ENCODE measurements at places on chromosomes 1 and 21.

GRCh38 chr1:36135330-36135667, 10.3 kb upstream of the COL8A2 start:
- DNase-seq = peak; percentile 49

DNA sequence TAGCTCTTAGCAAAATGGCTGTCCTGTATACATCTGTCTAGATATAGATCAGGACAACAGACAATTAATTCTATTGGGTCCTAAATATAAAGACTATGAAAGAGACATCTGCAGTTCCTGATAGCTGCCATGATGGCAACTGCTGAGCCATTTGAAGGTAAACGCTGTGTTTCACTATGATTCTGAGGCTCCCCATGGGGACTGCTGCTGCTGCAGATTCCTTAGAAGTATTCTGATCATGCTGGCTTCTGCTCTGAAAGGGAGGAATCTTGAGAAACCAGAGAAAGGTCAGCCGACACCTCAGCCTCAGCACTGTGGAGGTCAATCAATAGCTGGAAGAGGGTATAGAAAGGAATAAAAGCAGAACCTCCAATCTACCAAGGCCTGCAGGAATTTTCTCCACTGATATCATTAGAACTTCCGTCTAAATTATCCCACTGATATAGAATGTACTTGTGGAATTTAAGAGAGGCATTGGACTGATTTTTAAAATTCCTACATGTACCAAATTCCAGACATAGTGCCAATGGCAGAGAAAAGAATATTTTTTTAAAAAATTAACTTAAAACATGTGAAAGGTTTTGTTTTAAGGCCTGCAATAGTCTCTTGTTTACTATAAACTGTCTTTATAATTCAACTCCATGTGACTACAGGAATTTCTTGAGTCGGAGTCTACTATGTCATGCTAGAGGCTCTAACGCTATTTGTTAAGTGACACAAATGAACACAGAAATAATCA, 53.2 kb downstream of the DDAH1 start:
- DNase-seq = no peak

DNA sequence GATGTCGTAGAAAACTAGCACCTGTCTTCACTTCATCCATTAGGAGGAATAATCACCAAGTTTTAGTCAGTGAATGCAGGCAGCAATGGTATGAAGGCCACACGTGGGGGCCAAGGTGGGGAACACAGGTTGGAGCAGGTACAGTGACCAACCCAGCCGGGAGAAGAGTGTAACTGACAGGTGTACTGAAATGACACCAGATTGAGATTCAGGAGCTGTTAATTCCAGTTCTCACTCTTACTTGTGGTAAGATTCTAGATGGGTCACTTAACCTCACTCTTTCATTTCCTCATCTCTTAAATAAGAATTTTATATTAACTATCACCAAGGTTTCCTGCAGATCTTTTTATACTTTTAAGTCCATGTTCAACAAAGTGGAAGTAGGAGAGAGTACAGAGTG, 206.2 kb upstream of the PTBP2 start:
- no peak for DNase-seq

- DNase-seq = no peak
These were observed 35.0 kb downstream of the MTOR start for GRCh38 chr1:11227106-11228077.

- no peak for DNase-seq
These were observed 161.9 kb downstream of the ZBTB18 start for GRCh38 chr1:244212797-244213475.

GRCh38 chr1:197674286-197674685, 101.0 kb downstream of the DENND1B start:
- no peak for DNase-seq

- no peak for DNase-seq
These were observed 4.6 kb upstream of the KCNA2 start for GRCh38 chr1:110610696-110611286.

DNA sequence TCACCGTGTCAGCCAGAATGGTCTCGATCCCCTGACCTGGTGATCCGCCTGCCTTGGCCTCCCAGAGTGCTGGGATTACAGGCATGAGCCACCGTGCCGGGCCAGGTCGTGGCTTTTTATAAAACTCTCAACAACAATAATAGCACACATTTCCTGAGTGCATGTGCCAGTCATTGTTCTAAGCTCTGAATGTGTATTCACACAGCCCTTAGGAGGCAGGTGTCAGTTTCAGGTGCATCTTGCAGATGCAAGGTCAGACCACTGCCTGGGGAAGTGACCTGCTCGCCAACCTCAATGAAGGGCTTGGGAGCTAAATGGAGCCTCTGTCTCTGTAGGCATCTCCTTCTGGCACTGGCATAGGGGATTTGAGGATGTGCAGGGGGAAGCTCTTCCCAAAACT, 1.6 kb upstream of the LEFTY2 start:
- DNase-seq = no peak

GRCh38 chr1:1599935-1600860, at the start of gene FNDC10:
Gene FNDC10, minus strand, starts transcription at chr1:1600135. Its CDS starts 120 bp downstream, at chr1:1600015.
- no peak for DNase-seq

GRCh38 chr21:34715518-34715917, 46.7 kb downstream of the CLIC6 start:
- no peak for DNase-seq

DNA sequence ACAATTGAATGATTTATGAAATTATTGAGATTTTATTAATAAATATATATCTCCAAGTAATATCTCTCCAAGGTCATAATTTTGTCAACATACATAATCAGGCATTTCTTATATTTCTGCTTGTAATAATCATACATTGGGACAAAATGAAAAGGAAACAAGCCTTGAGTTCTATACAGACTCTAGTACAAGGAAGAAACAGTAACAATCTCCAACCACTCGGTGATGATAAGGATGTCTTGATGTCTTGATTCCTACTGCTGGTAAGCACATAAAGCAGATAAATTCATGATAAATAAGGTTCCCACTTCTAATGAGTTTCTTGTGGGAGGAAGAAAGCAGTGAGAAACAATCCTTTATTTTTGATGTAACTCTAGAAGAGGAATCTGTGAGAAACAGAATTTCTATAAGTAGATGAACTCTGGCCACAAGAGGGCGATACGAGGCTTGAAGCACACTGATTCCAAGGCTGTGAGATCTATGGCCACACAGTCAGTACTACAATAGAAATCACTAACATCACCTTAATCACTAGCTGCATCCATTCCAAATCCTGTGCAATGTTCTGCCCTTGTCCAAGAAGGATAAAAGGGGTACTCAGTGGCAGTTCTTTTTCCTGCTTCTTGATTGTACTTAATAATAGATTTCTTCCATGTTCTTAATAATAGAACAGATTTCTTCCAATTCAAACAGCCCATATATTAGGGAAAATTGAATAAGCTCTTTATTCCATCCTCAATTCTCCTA, 41.4 kb upstream of the LRRC8B start:
- peak; percentile 56 for DNase-seq

DNA sequence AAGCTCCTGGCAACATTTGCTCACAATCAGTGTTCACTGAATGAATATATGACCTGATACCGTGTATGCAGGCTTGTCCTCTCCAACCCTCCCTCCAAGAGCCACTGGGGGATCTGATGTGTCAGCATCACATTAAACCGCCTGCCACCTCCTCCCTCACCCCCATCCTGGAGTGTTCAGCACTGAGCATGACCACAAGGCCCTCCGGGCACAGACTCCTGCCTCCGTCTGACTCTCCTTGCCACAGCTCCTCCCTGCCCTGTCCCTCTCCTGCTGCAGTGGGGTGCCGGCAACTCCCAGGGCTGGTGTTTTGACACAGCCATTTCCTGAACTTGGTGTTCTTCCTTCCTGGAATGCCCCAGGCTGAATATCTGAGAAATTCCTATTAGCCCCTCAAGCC, 136.7 kb downstream of the FCRL5 start:
- DNase-seq = no peak

GRCh38 chr1:109498161-109498801, 4.4 kb downstream of the CYB561D1 start:
- no peak for DNase-seq
